ENCODE measurements at places on chromosomes 1 and 21.

GRCh38 chr1:44377925-44378784, 23.1 kb upstream of the ERI3 start:
- DNase-seq, result no peak

GRCh38 chr21:45145146-45145545, 70.8 kb downstream of the ADARB1 start:
- no peak for DNase-seq

DNA sequence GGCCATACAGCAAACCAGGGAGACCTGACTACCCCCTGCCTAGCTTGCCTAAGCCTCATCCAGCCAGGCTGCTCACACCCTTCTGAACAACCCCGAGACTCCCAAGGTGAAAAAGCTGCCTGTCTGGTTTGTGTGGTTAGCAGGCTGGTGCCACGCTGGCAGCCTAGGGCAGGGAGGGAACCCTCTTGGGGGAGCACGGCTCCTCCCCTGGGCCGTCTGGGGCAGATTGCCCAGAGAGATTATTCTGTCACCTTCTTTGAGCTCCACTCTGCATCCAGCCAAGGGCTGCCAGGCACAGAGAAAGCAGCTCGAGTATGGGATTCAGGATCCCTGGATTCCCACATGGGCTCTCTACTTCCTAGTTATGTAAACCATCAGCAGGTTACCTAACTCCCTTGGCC, 27.5 kb upstream of the TCEA3 start:
- peak; percentile 11 for DNase-seq

DNA sequence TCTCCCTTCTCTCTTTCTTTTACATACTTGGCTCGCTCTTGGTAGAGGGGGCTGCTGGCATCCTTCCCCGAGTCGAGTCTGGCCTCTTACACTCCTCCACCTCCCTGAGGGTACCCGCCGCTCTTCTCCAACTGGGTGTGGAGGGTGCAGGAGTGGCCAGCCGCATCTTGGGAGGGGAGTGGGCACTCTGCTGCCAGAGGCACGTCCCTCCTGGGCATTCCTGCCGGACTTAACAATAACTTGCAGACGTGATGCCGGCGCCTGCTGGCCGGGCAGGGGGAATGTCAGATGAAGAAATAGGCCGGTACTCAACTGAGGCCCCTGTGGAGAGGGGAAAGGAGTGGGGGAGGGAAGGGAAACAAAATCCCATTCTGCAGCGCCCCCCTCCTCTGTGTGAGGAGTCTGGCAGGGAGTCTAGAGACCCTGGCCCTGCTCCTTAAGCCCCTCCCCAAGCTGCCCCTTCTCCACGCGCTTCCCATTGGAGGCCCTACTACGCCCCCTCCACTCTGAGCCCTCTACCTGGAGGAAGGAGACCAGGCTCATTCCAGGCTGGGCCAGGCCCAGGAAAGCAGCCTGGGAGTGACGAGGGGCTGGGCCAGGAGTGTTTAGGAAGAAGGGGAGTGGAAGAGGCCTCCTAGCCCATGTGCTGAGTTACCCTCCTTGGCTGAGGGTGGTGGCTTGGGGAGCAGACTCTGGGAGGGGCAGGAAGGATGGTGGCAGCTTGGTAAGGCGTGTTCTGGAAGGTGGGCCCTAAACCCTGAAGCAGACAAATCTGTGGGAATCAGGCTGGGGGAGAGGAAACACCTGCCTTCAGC, 1.8 kb downstream of the ATP2B4 start:
- DNase-seq, result no peak

GRCh38 chr1:235127732-235128455, 743 bp downstream of the TOMM20 start:
- DNase-seq, result no peak

- DNase-seq, result no peak
Observed at GRCh38 chr1:9419369-9420041, 119.8 kb upstream of the SLC25A33 start.

Measured in activated T-helper 1 cell treated with anti-CD3 and anti-CD28 coated beads, Interleukin-2, amount 50 U/mL, for 16 hours (primary cell).